ENCODE measurements at places on chromosomes 16 and 17. TPM values are rescaled to one million over a fixed set of nuclear protein-coding genes. Genes with fewer than 3 reads are reported as not detected.
A peak's percentile ranks its signal among the peaks of the same experiment; 100 is the strongest.

- no peak for DNase-seq
Observed at GRCh38 chr16:9249534-9249933, 158.1 kb downstream of the HAPSTR1 start.

- no peak for DNase-seq
Observed at GRCh38 chr16:1093284-1094123, 2.5 kb downstream of the C1QTNF8 start.

- peak; percentile 18 for DNase-seq
Observed at GRCh38 chr17:20022701-20023100, 13.5 kb downstream of the SPECC1 start.

DNA sequence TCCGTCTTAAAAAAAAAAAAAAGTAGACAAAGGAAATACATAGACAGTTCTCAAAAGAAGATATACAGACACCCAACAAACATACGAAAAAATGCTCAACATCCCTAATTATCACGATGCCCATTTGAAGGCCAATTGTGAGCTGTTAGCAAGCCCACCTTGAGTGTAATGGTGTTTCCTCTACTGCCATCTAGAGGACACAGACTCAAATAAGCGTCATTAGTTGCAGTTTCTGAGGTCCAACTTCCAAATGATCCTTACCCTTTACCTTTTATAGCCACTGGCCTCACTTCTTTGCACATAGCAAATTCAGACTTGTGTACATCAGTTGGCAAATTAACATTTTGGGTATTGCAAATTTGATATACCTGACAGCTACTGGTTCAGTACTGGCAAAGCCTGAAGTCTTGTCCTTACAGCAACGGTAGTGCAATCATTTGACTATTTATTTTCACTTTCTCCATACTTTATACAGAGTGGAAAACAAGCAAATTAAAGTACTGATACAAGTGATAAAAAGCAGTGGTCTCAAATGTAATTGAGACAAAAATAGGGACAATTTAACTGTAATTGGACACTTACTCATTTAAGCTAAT is 536.3 kb upstream of the EEF2KMT start:
- DNase-seq = peak; percentile 49

DNA sequence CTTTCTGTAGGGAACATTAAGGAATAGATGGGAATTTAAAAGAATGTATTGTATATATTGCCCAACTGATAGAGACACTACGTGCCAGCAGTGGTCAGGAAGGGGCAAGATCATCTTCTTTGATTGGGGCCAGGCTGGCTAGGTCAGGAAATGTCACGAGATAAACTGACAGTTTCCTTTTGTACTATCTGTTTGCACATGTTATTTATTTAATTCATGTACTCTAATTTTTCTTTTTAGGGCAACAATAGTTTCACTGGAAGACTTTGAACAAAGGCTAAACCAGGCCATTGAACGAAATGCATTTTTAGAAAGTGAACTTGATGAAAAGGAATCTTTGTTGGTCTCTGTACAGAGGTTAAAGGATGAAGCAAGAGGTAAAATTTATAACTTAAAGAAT is 12.6 kb downstream of the NDEL1 start:
- no peak for DNase-seq

DNA sequence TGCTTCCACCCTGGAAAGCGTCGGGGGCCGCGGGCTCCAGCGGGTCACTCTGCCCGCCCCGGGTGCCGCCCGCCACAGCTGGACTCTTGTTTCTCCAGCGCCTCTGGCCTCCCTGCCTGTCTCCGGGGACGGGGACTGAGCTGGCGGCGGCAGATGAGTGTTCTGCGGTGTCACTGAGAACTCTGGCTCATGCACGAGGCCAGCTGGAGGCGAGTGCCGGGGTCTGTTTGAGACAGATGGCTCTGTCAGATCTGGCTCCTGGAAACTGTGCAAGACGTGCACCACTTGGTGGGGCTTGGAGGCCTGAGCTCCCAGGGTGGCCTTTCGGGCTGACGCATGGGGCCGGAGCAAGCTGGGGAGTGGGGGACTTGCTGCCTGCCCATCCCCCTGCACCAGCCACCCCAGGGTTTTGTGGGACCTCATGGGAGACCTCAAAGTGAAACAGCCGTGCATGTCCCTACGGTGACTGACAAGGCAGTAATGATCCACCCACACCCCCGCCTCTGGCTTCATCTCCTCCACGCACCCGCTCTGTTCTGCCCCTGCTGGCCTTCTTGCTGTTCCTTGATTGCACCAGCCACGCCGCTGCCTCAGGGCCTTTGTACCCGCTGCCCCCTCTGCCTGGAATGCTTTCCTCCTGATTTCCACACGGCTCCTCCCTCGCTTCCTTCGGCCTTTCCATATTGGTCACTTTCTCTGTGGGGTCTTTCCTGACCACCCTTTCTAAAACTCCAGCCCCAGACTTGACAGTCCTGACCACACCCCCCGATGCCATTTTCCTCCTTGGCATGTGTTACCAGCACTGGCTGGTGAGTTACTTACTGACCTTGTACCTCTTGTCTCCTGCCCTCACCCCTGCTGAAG is 174.9 kb upstream of the CIBAR2 start:
- DNase-seq = peak; percentile 83

GRCh38 chr16:10141671-10142070 is 40.6 kb downstream of the GRIN2A start:
- DNase-seq = no peak

DNA sequence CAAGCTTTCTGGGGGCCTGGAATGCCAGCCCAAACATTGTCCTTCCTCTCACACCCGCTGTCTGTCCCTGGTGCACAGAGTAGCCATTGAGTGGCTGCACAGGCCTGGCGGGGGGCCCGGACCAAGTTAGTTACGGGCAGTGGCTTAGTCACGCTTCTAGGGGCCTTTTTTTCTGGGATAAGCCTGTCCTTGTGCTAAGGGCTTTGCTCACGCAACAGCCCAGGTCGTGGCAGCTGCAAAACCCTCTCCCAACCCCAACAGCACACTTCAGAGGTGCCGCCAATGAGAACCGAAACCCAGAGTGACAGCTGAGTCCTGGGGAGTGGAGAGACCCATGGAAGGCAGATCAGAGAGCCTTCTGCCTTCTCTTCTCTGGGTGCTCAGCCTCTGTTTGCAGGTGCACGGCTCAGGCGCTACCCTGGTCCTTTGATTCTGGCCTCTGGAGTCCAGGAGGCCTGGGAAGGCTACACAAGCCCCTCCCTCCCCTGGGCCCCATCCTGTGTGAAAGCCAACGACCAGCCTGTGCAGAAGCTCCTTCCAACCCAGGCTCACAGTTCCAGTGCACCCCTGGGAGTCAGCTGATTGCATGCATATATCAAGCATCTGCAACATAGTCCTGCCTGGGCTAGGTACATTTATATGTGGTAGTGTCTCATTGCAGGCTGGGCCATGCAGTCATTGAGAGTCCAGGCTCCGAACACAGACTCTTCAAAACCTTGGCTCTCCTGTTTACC is 9.1 kb downstream of the WSCD1 start:
- no peak for DNase-seq

- peak; percentile 50 for DNase-seq
Observed at GRCh38 chr16:1003391-1004347, 22.1 kb downstream of the SOX8 start.

GRCh38 chr17:75499313-75500022 is 15.9 kb downstream of the CASKIN2 start:
- no peak for DNase-seq

GRCh38 chr16:2959206-2959605 is 4.9 kb upstream of the KREMEN2 start:
- no peak for DNase-seq

GRCh38 chr16:81729451-81729850 is 49.6 kb upstream of the PLCG2 start:
- no peak for DNase-seq

DNA sequence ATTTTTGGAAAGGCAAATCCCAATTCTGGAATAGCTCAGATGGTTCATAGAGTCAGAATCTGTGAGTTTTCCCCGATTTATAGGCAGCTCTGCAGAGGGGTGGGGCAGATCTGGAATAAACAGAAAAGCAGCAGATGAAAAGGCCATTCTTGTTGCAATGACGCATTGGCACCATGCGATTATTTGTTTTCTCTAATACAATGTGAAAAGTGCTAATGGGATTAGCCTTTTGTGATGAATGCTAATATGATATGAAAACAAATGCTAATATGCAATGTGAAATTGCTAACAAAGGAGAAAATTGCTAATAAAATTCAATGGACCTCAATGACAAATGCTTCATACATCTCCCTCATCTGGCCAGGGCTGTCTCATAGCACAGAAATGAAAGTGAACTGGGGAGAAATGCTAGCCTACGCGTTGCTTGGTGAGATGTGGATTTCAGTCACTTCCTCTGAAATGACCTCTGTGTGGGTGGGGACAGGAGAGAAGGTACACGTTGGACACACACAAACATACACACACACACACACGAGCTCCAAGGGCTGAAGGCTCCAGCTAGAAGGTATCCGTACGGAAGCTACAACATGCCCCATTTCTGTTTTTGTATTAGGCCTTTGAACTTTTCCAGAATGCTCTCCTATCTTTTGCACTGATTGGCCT is 394.5 kb downstream of the XYLT1 start:
- peak; percentile 29 for DNase-seq

DNA sequence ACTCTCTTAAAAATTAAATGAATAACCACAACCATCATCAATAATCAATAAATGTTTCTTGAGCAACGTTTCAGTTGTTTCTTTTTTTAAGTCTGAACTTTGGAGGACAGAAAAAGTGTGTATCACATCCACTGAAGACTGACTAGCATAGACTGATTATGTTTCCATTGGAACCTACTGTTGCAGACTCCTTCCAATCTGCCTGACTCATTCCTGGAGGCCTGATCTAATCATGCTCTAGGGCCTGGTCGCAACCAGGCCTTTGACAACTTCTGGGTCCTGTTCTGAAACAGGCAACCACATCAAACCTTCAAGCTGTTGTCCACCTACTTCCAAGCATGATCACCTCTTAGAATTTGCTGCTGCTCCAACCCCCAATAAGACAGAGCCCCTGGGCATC is 109.2 kb upstream of the NUDT7 start:
- peak; percentile 10 for DNase-seq

DNA sequence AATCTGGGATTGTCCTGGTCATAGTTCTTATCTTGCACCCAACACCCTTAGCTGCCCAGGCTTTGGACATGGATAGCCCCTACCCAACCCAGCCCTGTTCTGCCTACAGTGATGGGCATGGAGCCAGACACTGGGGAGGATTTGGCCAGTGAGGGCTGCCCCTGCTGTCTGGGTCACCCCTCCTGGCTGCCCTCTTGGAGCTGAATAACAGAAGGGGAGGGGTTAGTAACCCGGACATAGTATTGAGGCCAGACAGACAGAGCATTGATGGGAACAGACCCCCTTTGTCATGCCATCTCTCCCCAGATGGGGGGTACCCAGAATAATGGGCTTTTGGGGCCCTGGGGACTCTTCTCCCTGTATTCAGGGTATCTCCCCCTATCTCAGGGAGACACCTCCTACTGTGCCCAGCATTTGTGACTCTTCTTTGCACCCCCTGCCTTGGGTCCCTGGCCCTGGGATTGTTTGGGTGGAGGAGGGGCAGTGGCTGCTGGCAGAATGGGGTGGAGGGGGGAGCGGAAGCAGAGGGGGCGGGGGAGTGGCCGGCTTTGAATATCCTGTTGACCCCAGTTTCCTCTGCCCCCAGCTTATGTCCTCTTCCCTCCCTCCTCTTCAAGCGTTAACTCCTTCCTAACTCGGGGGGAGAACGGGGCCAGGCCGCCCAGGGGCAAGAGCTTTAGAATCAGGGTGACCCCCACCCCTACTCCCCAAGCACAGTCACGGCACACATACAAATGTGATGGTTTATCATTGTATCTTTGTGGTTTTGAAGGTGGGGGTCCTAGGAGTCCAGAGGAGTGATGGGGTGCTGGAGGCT is 17.0 kb downstream of the GJD3 start:
- DNase-seq = no peak

DNA sequence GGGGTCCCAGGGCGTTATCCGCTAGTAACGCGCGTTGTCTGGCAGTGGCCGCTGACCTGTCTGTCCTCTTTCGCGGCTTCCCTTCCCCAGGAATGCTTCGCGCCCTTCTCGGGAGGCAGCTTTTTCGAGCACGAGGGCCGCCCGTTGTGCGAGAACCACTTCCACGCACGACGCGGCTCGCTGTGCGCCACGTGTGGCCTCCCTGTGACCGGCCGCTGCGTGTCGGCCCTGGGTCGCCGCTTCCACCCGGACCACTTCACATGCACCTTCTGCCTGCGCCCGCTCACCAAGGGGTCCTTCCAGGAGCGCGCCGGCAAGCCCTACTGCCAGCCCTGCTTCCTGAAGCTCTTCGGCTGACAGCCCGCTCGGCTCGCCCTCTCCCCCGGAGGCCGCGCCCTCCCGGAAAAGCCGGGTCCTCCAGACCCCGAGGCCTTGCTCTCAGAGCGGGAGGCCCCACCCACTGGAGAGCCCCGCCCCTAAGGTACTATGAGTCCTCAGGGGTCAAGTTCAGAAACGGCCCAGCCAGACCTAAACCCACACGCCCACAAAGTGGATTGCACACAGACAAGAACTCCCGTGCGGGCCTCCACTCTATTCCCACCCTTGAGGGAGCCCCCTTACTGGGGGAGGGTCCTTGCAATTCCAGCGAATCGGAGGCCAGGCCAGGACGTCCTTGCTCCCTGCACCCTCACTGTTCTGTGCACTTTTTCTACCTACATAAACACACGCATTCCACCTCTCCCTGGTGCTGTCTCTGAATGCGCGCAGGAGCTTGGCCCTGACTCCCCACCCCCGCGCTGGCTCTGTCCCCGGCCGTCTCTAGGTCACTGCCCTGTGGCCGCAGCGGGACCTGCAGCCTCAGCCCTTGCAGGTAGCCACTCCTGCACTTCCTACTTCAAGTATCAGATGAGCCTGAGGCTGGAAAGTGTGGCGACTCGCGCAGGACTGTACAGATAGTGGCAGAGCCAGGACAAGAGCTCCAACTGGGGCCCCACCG is 5.4 kb upstream of the SLC5A2 start:
- DNase-seq = no peak

GRCh38 chr17:15291674-15292361 is 26.7 kb upstream of the PMP22 start:
- no peak for DNase-seq

NEURL4 gene
- 12.8 TPM for total RNA-seq

SLC13A2 gene
- total RNA-seq = not detected

FA2H gene
- total RNA-seq = not detected

NPIPB12 gene
- total RNA-seq = 14.9 TPM

RPA1 gene
- 16.4 TPM for total RNA-seq

GLP2R gene
- total RNA-seq = not detected

ZPBP2 gene
- not detected for total RNA-seq

CLDN9 gene
- not detected for total RNA-seq

TPPP3 gene
- not detected for total RNA-seq

CIITA gene
- total RNA-seq = not detected

CNTNAP4 gene
- not detected for total RNA-seq

HS3ST4 gene
- total RNA-seq = not detected

KRTAP2-2 gene
- not detected for total RNA-seq

TMEM106A gene
- total RNA-seq = 15.4 TPM

EFCAB5 gene
- total RNA-seq = not detected

TMEM100 gene
- total RNA-seq = 0.76 TPM

Data from GM23248 (cell line).